ENCODE measurements at places on chromosomes 6 and 20.
A peak's percentile ranks its signal among the peaks of the same experiment; 100 is the strongest.

GRCh38 chr6:42017021-42017643, 33.2 kb upstream of the TAF8 start:
- peak; percentile 65 for DNase-seq

DNA sequence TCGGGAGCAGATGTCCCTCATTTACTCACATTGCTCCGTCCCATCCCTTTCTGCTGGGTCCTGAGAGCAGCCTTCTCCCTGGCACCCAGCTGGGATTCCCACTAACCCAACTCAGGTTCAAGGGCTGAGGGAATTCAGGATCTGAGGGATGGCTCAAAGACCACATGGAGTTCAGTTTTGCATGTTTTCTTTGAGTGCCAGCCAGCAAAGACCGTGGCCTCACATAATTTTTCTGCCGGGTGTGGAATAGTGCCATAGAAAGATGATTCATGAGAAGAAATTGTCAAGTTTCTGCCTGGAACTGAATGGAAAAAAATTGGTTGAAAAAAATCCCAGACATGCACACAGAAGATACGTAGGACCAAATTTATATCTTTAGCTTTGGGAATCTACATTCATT, 168.6 kb downstream of the CD83 start:
- DNase-seq: no peak

DNA sequence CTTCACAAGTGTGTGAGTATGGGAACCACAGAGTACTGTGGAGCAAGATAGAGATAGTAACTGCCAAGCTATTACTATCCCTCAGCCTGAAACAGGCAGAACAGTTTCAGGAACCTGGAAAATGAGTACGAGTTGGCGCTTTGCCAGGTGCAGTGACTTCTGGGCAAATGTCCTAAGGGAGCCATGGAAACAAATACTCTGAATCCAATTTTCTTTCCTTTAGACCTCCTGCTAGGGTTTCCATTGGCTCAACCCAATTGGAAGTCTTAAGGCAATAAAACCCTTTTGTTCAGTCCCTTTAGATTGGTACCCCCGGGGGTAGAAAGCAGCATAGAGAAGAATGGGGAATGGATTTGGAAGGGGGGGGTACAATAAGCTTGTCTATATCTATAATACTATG, 205.0 kb upstream of the EPHA7 start:
- no peak for DNase-seq

DNA sequence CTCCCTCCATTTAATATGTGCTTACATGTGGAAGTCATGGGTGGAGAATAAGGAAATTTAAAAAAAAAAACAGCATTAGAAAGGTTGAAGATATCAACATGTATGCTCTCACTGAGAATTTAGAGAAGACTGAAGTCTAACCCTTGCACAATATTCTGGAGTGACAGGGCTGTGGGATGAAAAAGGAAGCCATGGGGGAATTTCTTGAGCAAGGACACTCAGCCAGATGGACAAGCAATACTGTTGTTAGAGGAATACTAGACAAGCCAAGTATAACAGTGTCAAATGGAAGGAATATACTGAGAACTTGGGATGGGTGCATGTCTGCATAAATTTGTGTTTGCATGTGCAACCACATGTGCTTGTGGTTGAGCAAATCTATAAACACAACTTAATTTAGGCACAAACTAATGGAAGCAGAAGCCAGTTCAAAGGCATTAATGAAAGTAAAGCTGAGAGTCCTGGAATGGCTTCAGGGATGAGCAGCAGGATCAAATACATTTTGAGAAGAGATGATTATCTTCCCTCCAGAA, 119.7 kb downstream of the ADGRB3 start:
- peak; percentile 23 for DNase-seq

GRCh38 chr20:42336576-42336975, 718.4 kb upstream of the CHD6 start:
- no peak for DNase-seq

GRCh38 chr6:108874470-108875160, 26.4 kb downstream of the ARMC2 start:
- peak; percentile 99 for DNase-seq
